Left cardiac atrium (tissue), 4 donors: ENCODE measurements at places on chromosomes 2 and 18. TPM values are rescaled to one million over a fixed set of nuclear protein-coding genes. Genes with fewer than 3 reads are reported as not detected.

The KCMF1 gene
- 71.2 TPM for total RNA-seq

The C1GALT1C1L gene
- 2.7 TPM for total RNA-seq

- DNase-seq = no peak
Observed at GRCh38 chr2:68231061-68231372, 21.3 kb downstream of the PPP3R1 start.

- no peak for DNase-seq
Observed at GRCh38 chr2:51028829-51029228, 3.1 kb downstream of the NRXN1 start.

GRCh38 chr2:200414367-200414766, 95.5 kb downstream of the KCTD18 start:
- DNase-seq = no peak

The SLC23A3 gene
- total RNA-seq = 0.50 TPM

The ZNF407 gene
- 10.6 TPM for total RNA-seq

DNA sequence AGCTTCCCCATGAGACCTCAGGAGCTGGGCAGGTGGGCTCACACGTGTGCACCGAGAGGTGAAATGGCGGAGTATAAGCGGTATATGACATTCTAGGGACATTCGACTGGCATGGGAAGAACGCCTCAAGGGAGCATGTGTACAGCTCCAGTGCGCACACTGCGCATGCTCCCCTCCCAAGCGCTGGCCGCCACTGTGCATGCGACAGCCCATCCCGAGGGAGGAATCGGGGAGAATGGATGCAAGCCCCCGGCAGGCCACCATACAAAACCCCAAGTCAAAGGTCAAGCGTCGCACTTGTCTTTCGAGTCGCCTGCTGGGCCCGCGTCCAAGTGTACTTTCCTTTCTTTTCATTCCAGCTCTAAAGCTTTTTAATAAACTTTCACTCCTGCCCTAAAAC, 103.4 kb upstream of the ODC1 start:
- no peak for DNase-seq

The PLEKHB2 gene
- 30.9 TPM for total RNA-seq

DNA sequence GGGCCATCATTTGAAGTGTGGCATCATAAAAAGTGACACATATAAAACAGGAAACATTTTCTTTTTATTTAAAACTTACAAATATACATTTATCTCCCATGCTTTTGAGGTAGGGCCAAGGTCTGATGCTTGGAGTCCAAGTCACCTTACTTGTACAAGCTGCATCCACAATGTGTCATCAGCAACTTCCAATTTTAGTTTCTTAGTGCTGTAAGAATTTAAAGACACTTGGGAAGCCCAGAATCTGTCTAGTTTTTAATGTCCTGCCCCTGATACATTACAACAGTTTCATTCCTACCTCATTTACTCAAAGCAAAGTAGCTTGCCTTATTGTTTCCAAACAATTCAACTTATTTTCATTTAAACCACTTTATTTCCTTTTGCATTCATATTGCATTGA, 297.7 kb downstream of the MTX2 start:
- no peak for DNase-seq

The CXCR2 gene
- 1.2 TPM for total RNA-seq

The PPP1R1C gene
- total RNA-seq = 5.5 TPM

GRCh38 chr2:184679219-184680018, 81.1 kb downstream of the ZNF804A start:
- DNase-seq = no peak

DNA sequence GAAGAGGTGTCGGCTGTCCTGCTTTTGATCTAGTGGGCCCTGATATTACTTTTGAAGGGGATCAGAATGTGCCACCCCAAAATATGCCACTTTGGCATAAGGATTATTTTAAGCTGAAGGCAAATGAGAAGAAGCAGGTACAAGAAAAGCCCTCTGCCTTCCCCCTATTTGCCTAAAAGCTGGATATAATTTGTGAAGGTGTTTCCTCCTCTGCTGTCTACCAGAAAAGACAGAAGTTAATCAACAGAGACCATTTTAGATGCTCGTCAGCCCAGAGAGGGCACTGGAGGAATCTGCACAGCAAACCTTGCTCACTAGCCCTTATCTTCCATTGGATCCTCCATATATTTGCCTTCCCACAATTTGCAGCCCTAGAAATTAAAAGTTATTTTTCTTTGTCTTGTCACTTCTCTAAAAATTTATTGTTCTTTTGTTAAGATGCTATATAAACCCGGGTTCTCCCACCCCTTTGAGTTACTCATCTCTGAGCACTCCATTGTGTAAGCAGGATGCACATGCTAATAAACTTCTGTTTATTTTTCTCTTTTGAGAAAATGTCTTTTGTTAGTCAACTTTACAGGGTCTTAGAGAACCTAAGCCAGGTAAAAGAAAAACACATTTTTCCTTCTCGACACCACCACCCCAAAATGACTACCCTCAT, 163.2 kb upstream of the SLC1A4 start:
- no peak for DNase-seq

- no peak for DNase-seq
Observed at GRCh38 chr2:124258140-124258880, 233.2 kb downstream of the CNTNAP5 start.

DNA sequence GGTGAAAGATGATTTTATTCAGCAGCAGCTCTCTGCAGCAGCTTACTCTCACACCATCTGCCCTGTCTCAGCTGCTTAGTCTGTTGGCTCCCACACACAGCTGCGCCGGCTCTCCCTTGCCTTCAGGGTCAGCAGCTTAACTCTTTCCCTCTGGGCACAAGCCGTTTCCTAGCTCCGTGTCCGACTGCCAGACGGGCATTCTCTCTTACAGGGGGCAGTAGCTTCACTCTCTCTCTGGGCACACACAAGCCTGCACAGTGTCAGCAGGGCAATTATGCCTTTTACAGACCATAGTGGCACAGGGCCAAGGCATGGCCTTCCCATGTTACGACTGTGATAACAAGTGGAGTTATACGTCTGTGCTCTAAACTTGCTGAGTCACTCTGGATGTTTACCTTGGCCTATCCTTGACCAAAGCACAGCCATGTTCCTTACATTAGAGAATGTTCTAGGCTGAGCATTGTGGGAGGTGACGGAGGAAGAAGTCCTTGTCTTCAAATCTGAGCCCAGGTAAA, 31.7 kb downstream of the PCARE start:
- DNase-seq = no peak

DNA sequence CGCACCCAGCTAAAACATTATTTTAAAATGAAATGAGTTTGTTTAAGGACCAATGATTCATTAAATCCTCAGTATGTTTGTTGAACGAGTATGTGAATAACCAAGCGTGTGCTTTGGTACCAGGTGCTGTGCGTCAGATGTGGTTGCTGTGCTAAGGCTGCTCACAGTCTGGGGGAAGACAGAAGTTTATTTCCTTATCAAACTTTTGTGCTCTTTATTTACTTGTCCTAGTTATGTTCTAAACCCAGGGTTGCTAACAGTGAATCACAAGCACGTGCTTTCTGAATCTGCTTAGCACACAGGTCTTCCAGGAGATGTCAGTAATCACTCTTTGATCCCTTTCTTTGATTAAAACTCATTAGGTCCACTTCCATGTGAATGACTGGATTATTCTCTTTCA, 37.0 kb downstream of the RAPGEF4 start:
- no peak for DNase-seq

DNA sequence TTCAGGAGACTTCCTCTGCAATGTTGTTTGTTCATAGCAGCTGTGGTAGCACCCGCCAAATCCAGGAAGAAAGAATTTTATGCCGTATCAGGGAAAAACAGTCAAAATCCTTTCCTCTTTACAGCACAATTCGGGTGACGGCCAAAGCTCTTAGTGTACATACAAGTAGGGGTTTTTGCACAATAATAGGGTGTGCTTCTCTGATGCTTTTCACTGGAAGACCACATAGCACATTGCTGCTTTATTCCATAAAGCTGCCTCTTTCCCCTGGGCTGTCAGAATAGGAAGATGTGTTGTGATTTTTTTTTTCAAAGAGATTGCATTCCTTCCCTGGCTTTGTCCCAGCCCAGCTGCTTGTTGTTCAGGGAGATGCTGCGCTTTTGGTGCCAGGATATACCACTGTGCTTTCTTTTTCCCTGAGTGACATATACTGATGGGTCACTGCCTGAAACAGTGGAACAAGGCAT, 27.2 kb upstream of the LANCL1 start:
- DNase-seq = no peak

- DNase-seq = no peak
Observed at GRCh38 chr18:79905993-79906392, 45.5 kb downstream of the SLC66A2 start.

- DNase-seq = no peak
Observed at GRCh38 chr2:66171530-66171929, 263.4 kb upstream of the MEIS1 start.

DNA sequence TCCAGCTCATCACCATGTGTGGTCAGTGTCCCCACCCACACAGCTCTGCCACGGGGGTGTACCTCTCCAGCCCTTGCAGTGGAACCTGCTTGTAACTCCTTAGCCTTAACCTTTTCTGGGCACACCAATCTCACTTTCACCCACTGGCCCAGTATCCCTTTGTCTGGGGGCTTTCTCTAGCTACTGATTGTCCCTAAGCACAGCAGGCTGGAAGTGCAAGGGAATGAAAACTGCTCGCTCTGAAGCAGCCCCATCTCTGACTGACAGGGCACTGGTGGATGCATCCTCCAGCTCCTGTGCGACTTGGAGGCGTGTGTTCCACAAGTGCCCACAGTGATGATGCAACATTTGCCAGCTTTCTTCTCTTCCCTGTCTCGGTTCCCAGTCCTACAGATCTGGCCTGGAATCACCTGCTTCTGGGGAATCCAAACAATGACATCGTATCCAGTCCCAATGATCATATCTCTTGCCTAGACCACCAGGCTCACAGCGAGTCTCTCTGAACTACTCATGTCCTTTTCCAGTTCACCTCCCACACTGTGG, 33.6 kb downstream of the SCTR start:
- no peak for DNase-seq

The SLC8A1 gene
- 590 TPM for total RNA-seq

- DNase-seq = no peak
Observed at GRCh38 chr2:85827879-85828569, 60.8 kb downstream of the ST3GAL5 start.

The CFAP65 gene
- total RNA-seq = not detected

DNA sequence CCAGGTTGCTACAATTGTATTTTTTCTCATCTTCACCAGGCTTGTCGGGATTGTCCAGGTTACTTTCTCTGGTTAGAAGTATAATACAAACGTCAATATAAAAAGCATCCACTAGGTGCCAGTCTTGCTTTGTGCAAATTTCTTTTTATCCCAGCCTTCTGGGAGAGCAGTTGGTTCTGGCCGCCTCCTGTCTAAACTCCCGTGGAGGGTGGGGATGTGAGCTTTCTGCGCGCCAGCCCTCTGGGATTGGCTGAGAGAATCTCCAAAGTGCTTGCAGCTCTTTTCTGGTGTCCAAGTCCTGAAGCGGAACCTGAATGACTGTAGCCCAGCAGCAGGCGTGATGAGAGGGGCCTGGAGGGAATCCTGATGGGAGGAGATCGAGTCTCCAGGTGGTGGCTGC, 22.4 kb upstream of the TOGARAM2 start:
- peak; percentile 73 for DNase-seq

The MROH2A gene
- total RNA-seq = not detected

The NTSR2 gene
- total RNA-seq = 0.24 TPM

DNA sequence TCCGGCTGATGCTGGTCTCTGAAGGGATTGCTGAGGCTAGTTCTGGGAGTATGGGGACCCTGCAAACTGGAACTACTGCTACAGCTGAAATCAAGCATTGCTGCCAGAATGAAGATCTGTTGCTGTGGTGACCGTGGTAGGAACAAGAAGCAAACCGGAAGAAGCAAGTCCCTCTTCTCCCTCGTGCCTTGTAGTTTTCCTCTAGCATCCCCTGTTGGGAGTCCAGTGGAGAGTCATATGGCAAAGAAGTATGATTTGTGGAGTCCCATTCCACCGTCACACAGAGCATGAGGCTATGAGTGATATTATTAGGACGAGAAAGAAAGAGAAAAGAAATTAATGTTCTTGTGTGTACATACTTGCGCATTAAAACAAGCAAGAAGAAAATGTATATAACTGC, 138.8 kb upstream of the SP5 start:
- no peak for DNase-seq

- DNase-seq = no peak
Observed at GRCh38 chr2:126496493-126496892, 159.5 kb upstream of the GYPC start.

The ALPI gene
- not detected for total RNA-seq

The CROCC2 gene
- not detected for total RNA-seq

DNA sequence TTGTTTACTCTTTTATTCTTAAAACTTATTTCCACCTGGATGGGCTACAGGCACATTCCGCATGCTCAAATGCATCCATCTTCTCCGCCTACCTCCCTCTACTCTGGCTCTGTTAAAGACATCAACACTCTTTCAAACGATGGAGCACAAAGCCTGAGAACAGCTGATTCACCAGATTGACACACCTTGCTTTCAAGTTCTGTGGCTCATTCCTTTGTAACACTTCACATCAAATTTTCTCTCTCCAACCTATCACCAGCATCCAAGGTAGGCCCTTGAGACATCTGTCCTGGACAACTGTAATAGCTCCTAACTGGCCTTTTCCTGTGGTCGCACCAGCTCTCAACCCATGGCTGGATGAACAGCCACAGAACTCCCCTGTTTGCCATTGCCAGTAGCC, 274.5 kb downstream of the BCL11A start:
- DNase-seq = no peak

DNA sequence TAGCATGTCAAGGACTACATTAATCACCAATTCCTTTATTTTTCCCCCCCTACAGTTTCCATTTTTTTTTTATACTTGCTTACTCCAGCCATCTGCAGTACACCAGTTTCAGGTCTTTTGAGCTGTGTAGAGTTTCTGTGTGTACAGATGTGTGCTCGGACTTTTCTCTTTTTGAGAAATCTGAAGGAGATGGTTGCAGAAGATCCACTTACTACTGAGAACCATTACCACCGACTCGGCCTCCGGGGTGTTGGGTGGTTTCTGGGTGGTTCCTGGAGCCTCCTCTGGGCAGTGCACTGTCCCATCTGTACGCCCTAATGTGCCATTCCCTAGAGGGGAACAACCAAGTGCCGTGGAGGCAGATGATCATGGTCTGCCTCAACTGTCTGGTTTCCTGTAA, 15.4 kb upstream of the LYPD6B start:
- no peak for DNase-seq

GRCh38 chr2:151669585-151670081, 64.6 kb downstream of the NEB start:
- no peak for DNase-seq

GRCh38 chr2:177114712-177115111, 97.9 kb upstream of the HNRNPA3 start:
- no peak for DNase-seq
